ENCODE measurements at places on chromosomes 5 and 9.

DNA sequence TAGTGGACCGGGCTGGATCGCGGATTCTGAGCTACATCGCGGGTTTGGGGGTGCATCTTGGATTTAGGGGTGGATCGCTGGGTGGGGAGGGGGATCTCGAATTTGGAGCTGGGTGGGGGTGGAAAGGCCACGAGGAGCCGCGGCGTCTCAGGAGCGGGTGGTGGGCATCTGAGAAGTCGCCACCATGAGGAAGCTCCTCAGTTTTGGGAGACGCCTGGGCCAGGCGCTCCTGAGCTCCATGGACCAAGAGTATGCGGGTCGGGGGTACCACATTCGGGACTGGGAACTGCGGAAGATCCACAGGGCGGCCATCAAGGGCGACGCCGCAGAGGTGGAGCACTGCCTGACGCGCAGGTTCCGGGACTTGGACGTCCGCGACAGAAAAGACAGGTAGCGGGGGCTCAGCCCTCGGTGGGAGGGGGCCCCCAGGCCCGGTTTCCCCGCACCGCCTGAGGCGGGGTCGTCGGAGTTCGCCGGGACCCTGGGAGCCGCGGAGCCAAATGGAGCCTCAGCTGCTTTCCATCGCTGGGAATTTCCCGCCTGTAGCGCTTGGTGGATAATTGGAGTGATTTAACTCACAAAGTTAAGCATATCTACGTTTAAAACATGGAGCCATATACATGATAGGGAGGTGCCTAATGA is 376 bp downstream of the ANKRD18B start:
- no peak for DNase-seq

- no peak for DNase-seq
Observed at GRCh38 chr5:111043712-111044506, 27.6 kb upstream of the TSLP start.

GRCh38 chr5:147957901-147958300 is 51.6 kb upstream of the C5orf46 start:
- no peak for DNase-seq

DNA sequence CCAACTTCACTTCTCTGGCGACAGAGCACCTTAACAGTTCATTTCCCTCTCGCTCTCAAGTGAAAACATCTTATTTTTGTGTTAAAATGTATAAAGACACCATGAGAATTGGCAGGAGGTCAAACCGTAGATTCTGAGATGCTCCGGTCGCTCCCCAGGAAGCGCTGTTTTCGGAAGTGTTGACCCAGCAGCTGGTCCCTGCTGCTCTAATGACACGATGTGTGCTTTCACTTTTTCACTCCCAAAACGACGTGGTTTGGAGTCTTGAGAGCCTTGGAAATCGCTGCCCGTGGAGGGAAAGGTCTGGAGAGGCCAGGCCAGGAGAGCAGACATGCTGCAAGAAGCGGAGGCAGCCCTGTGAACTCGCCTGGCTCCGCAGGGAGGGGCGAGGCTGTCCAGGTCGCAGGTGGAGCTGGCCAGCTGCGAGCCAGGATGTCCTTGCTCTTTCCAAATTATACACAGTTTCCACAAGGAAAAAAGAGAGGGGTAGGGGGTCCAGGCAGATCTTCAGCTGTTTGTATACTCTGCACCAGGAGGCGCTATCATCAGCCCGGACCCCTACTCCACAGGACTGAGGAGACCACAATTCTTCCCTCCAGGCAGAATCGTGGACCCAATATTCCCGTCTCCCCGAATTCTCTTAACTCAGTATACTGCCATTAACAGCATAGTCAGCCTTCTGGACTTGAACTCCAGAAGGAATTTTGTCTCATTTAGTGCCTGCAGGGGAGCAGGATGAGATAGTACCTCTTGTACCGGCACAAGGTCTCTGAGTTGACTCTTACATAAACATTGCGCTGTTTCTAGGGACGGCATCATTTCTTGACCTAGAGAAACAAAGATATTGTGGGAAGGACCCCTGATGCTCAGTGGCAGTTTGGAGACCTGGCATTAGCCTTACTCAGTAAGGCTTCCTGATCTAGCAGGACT is 248.6 kb upstream of the ANKRD55 start:
- no peak for DNase-seq

DNA sequence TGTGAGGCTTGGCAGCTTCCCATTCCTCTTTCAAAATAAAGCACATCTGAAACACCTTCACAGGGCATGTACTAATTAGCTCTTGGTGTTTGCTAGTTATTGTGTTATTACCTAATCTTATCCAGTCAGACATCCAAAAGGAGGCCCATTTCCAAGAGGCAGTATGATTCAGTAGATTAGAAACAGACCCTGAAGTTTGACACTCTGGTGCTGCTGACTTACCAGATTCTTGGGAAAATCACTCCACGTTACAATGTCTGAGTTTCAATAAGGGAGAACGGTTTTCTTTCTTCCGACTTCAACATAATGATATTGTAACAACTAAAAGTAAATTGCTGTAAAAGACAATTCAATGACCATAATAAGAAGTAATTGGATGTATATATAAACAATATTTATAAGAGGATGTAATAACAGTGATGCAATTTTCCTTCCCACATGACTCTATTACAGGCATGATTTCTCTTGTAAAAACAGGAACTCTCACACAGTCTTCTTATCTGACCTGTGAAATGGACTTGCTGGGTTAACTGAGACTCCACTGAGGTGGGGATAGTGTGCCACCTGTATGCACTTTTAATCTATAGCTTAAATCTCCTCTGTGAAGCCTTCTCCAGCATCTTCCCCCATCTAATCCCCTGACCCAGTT is 181.3 kb upstream of the ELL2 start:
- DNase-seq: no peak

- no peak for DNase-seq
Observed at GRCh38 chr5:141475625-141476131, at the start of gene PCDHGC3. TSS of gene PCDHGC3 (plus strand) at chr5:141475966. CDS start at chr5:141476117, 151 bp downstream.

- DNase-seq: no peak
Observed at GRCh38 chr9:87392086-87392485, 105.6 kb upstream of the DAPK1 start.

GRCh38 chr9:89984214-89984613 is 379.4 kb downstream of the GADD45G start:
- DNase-seq: no peak

- DNase-seq: no peak
Observed at GRCh38 chr5:80125962-80126480, 90.9 kb downstream of the THBS4 start.

DNA sequence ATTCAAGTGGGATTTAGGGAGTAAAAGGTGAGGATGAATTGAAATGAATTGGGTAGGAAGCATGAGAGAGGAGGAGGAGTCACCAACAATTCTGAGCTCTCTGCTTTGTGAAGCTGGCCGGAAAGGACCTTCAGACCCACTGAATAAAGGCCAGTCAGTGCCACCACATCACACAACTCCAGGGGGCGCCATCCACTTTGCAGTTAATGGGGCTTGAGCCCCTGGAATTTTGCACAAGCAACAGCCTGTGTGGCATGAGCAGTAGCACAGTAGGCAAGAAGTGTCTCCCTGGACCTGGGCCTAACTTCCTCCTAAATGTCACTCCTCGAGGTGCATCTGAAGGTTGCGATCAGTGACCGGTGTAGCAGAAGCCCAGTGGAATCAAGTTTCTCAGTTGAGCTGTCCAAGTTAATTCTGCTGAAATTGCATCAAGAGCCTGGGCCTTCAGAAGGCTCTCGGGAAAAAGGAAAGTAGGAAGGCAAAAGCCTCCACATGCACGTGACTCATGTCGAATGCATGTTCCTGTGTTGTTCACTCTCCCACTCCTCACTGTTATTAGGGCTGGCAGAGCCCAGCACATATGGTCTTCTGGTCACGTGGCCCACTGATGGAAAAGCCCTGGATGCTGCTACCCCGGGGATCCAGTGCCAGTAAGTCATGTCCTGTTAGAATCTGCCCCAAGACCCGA is 27.8 kb upstream of the GLIS3 start:
- no peak for DNase-seq

- no peak for DNase-seq
Observed at GRCh38 chr5:141519605-141520565, 31.0 kb downstream of the PCDHGC5 start.

DNA sequence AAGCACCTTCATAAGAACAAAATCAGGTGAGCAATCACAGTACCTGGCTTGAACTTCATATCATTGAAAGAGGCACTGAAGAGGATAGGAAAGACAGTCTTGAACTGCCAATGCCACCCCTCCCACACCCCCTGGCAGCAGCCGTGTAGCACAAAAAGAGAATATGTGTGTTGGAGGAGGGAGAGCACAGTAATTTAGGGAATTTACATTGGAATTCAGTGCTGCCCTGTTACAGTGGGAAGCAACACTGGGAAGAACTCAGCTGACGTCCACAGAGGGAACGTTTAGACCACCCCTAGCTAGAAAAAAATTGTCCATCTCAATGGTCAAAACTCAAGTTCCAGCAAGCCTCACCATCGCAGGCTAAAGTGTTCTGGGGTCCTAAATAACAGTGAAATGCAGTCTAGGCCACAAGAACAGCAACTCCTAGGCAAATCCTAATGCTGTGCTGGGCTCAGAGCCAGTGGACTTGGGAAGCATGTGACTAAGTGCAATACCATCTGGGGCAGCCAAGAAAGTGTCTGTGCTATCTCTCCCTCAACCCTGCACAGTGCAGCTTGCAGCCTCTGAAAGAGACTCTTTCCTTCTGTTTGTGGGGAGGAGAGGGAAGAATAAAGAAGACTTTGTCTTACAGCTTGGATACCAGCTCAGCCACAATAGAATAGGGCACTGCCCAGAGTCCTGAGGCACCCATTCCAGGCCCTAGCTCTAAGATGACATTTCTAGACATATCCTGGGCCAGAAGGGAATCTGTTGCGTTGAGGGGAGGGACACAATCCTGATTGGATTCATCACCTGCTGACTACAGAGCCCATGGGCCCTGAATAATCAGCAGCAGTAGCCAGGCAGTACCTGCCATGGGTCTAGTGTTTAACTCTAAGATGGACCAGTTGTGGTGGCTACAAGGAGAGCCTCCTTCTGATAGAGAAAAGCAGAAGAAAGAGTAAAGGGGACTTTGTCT is 62.1 kb upstream of the VLDLR start:
- DNase-seq: no peak

- no peak for DNase-seq
Observed at GRCh38 chr5:27769748-27770402, 731.5 kb upstream of the CDH9 start.

Data from T-helper 9 cell (primary cell).